ENCODE measurements at places on chromosomes 16 and 17.
A peak's percentile ranks its signal among the peaks of the same experiment; 100 is the strongest.

DNA sequence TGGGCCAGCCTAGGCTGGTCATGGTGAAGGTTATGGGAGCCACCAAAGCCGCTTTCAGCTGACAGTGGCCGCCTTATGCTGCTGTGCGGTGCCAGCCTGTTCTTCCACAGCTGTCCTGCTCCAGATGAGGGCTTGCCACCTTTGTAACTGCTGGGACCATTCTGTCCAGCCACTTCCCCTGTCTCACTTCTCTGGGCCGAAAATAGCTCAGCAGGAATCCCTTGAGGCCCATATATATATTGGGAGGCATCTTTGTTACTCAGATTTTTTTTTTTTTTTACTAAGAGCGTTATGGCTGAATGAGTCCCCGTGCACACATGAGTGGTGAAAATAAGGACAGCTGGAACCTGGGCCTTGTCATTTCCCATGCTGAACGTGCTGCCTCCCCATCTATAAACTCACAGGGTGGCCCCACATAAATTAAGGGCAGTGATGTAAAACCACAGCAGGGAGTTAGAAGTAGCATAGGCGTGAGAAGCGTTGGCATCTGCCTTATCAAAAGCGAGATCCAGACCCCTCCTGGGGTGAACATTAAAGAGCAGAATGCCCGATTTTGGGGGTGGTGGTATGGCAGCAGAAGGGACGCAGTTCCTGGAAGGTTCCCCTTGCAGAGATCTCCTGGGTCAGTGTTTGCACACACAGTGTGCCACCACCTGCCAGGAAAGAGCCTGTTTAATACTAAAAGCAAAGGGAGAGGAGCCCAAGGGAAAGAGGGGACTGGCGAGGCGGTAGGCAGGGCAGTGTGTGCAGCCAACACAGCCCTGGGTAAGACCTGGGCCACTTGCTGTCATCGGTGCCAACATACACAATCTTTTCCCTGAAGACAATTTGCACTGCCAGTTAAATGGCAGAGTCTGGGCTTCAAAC, 57.8 kb downstream of the USP43 start:
- no peak for DNase-seq

DNA sequence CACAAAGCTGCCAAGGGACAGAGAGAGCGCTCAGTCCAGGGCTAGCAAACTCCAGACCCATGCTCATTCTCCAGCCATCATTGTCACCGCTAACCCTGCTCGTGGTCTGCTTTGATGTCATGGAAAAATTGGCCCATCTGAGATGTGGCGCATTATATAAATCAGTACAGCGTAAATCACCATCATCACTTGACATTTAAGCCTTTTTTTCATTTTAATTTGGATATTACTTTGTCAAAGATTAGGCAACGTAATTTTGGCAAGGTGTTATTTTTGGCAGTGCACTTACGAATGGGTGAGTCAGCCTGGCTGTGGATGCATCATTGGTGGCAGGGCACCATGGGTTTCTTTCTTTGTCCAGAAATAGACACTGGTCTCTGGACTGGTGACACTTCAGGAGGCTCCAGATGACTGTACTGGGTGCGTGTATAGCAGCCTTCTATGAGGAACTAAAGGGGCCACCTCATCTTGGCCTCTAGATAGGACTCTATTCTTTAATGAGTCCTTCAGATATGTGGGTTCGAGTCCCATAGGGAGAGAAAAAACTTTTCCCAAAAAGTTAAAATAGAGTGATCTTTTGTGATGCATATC, 166.3 kb downstream of the MSI2 start:
- peak; percentile 38 for DNase-seq

DNA sequence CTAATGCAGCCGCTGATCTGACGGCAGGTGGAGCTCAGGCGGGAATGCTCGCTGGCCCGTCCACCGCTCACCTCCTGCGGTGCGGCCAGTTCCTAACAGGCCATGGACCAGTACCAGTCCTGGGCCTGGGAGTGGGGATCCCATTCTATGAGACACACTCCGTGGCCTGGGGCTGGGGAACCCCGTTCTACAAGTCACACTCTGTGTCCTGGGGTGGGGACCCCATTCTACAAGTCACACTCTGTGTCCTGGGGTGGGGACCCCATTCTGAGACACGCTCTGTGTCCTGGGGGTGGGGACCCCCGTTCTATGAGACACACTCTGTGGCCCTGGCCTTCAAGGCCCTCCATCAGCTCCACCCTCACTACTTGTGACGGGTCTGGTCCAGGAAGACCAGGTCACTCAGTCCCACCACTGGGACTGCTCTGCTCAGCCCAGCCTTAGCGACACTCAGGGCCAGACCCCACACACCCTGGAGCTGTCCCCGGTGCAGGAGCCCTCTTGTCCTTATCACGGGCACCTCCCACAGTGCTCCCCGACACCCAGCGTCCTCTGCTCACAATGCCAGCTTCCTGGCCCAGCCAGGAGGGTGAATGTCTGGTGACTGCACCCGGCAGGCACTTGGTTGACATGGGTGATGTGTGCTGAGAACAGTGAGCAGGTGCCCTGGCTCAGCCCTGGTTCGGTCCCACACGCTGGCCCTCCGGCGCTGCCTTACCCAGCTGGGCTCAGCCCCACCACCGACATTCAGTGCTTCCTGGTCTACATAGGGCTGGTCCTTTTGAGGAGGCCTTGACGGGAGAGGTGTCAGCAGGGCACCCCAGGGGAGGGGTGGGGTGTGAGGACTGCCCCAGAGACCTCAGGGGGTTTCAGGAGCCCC, 89.1 kb downstream of the TBC1D16 start:
- DNase-seq: no peak

- DNase-seq: no peak
Observed at GRCh38 chr17:55279788-55280187, 15.0 kb downstream of the HLF start.

GRCh38 chr17:77530591-77530990, 389.8 kb downstream of the SEC14L1 start:
- DNase-seq: no peak

GRCh38 chr16:55875273-55875672, at the start of gene CES5A:
Gene CES5A, minus strand, starts transcription at chr16:55875373. Its CDS starts 152 bp downstream, at chr16:55875221.
- no peak for DNase-seq

DNA sequence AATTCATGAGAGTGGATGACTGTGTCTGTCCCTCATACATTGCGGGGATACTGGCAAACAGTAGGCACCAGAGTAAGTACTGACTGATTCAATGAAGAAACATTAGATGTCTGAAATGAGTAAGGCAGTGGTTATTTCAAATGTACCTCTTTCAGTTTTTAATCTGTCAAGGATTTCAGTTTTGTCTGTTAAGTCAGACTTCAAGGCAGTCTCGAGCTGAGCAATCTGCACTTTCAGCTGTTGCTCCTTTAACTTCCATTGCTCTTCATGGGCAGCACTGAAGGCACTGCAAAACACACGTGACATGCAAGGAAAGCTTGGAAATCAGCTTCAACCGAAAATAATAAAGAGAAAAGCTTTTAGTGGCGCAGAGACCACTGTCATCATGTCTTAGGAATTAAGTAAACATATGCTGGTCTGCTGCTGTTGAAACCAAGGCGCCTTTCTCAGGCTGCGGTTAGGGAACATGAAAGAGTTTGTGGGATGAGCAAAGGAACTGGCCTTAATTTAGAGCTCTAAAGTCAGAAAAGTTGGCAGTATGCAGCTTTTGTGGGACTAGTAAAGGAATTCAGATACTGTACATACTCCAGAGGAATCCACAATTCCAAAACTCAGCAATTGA, 38.8 kb downstream of the RPGRIP1L start:
- no peak for DNase-seq

- DNase-seq: peak; percentile 76
Observed at GRCh38 chr17:82228842-82229697, at the start of gene SLC16A3. Gene SLC16A3, plus strand, starts transcription at chr17:82229042. Its CDS starts 6,967 bp downstream, at chr17:82236009.

DNA sequence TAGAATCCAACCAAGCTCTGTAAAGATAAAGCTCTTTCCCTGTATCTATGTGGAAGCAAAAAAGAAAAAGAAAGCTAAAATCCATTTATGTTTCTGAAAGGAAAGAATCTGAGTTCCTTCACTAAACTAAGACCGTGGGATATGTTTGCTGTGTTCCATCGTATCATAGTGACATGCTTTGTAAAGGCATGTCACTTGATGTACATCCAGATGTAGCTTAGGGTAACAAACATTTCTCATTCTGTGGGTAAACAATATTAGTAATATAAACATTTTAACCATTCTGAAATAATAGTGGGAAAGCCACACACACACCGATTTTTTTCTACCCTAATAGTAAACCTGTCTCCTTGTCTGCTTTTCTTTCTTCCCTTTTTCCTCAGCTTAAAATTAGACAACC, 78.1 kb downstream of the TUBD1 start:
- no peak for DNase-seq

GRCh38 chr16:51807551-51807950, 656.5 kb upstream of the SALL1 start:
- DNase-seq: no peak

DNA sequence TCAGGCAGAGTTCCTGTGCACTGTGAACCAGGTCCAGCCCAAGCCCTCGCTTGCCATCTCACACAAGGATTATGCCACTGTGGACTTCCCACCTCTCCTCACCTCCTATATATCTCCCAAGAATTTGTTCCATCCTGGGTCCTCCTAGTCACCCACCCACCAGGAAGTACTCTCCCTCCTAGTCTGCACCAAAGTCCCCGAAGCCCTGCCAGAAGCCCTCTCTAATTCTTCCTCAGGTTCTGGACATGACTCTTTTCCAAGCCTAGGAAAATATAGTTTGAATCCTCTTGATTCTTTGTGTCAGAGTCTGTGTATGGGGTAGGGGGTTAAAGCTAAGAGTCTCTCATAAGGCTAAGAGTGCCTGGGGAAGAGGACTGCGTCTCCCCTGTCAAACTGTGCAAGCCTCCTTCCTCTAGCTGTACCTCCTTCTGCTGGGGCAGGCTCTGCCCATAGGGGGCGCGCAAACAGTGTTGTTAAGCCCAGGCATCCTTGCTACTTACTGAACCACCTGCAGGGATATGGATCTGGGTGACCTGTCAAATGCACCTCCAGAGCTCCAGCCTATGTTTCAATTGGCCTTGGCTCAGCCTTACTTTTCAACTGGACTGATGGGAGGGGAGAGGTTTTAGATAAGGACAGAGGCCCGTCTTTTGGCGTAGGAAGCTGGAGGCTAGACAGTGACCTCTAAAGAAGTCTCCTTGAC, 16.6 kb upstream of the DLX4 start:
- peak; percentile 84 for DNase-seq

DNA sequence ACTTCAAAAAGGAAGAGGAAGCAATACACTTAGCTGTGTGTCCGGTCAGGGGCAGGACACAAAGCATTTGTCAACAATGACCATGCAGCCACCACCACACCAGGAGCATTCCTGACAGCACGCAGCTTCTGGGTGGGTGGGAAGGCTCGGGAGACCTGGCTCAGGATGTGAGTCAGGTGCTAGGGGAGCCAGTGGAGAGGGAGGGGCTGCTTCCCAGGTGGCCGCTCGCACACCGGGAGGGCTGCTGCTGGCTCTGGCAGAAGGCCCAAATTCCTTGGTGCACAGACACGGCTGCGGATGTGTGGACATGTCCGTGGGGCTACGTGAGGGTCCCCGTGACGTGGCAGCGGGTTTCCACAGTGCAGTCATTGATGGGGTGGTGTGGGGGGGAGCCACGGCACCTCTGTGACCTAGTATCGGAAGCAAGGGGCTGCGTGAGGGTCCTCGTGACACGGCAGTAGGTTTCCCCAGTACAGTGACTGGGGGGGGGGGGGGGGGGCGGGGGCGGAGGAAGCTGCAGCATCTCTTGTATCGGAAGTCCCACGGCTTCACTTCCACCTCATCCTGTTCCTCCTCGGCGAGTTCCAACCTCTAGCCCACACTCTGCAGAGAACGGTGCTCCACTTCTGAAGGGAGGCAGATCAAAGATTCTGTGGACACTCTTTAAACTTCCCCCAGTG, 112.8 kb downstream of the ZNF778 start:
- no peak for DNase-seq

DNA sequence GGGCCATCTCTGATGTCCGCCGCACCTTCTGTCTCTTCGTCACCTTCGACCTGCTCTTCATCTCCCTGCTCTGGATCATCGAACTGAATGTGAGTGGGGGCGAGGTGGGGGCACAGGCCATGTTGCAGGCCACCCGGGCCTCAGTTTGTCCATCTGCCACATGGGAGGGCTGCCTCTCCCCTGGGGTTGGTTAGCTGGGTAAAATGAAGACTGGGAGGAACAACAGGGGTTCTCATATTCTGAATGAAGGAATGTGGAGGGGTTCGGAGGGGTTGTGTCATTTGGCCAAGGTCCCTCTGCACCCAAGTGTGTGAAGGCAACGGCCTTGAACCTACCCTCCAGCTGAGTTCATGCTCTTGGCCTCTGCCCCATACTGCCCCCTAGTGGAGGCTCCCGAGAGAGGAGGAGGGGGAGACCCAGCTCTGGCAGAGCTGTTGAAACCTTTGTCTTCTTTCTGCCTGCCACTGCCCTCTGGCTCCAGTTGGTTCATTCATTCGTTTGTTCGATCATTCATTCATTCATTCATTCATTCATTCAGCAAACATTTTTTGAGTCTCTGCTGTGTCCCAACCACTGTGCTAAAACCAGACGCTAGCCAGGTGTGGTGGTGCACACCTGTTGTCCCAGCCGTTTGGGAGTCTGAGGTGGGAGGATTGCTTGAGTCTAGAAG, 11.4 kb upstream of the TCAP start:
- DNase-seq: no peak
